Left ventricle myocardium inferior (tissue), 1 donor: ENCODE measurements at places on chromosomes 16 and 17. TPM values are rescaled to one million over a fixed set of nuclear protein-coding genes. Genes with fewer than 3 reads are reported as not detected.

- no peaks in the 10 kb centered on the region for H3K36me3 ChIP-seq
- DNase-seq: no peak
- no peak overlapping the region for H3K4me3 ChIP-seq
- H3K27me3 ChIP-seq: peaks cover 30% of the 10 kb centered on the region
These were observed 119.1 kb upstream of the GPR139 start for GRCh38 chr16:20192801-20193200.

GRCh38 chr17:46109603-46110189, 83.5 kb downstream of the KANSL1 start:
- peaks cover 72% of the 10 kb centered on the region for H3K4me1 ChIP-seq
- H3K27ac ChIP-seq: peak overlapping the region; percentile 17
- no peaks in the 10 kb centered on the region for H3K27me3 ChIP-seq
- H3K4me3 ChIP-seq: no peak overlapping the region
- DNase-seq: no peak

- H3K36me3 ChIP-seq: no peaks in the 10 kb centered on the region
- H3K27ac ChIP-seq: no peak overlapping the region
- H3K27me3 ChIP-seq: no peaks in the 10 kb centered on the region
- no peak for DNase-seq
- no peak overlapping the region for H3K4me3 ChIP-seq
- H3K4me1 ChIP-seq: no peaks in the 10 kb centered on the region
These were observed 6.9 kb upstream of the C16orf78 start for GRCh38 chr16:49366669-49367068.

DNA sequence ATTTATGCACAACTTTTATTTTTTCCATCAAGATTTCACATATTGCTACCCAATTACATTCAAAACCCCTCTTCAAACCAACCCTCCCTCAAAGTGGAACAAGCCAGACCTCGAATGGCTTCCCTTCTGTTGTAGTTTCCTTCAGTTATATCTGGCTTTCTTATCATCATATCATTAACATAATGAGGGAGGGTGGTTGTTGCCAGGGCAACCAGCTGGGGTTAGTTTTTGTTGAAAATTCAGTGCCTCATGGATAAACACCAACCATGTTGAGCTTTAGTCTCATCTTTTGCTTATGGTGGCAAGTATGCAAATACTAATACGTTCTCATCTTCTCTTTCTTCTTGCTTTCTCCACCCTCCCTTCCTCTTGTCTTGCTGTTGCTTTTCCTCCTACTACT, 359.7 kb downstream of the CDH11 start:
- DNase-seq: no peak
- H3K27ac ChIP-seq: no peak overlapping the region
- H3K4me3 ChIP-seq: no peak overlapping the region

GRCh38 chr17:29179232-29180033, 765 bp downstream of the MYO18A start:
- peaks cover 57% of the 10 kb centered on the region for H3K4me1 ChIP-seq
- no peaks in the 10 kb centered on the region for H3K36me3 ChIP-seq
- H3K27me3 ChIP-seq: no peaks in the 10 kb centered on the region
- peak overlapping the region; percentile 92 for H3K27ac ChIP-seq
- H3K4me3 ChIP-seq: peak overlapping the region; percentile 81

DNA sequence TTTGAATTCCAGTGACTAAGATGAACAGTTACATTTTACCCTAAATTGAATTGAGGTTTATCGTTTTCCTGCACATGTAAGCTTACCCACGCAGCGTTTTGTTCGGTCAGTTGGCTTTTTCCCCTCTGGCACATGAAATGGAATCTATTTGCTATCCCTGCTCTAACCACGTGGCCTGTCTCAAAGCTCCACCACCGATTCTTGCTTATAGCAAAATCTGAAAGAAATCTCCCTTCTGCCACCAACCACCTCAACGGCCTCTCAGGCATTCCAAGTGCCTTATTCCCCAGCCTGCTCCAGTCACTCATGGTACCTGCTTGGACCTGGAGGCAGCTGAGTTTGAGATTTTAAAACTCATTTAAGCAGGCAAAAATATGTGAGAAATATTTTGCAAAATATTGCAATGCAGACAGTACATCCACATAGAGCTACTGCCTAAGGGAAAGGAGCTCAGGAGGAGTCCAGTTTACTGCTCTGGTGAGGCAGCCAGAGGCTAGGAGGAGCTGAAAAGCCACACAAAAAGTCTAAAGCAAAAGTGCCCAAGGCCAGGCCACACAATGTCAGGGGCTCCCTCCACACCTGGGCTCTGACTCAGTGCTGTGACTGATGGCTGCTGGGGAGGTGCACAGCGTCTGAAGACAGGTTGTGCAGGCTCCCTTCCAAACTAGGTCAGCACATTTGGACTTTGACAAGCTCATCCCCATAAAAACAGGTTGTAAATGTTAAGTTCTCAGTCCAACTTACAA, 26.4 kb downstream of the ARHGAP17 start:
- H3K4me3 ChIP-seq: peak overlapping the region; percentile 42
- H3K4me1 ChIP-seq: peaks cover 100% of the 10 kb centered on the region
- no peaks in the 10 kb centered on the region for H3K27me3 ChIP-seq

DNA sequence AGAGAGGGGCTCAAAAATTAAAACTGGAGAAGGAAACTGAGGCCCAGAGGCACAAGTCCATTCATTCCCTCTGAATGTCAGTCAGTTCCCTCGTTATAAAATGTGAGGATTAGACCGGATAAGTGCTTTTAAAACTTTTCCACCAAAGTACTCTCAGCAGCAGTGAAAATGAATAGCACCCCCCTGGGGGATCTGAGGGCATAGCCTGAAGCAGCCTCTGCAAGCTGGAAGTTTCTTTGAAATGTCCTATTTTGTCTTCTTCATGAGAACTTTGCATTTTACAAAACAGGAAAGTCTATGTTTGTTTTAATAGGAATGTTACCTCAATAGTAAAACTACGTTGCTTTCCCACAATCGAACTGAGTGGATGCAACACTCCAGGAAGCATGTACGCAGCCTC, 273.0 kb downstream of the CEP112 start:
- no peaks in the 10 kb centered on the region for H3K27me3 ChIP-seq
- H3K36me3 ChIP-seq: no peaks in the 10 kb centered on the region
- DNase-seq: no peak
- peaks cover 23% of the 10 kb centered on the region for H3K4me1 ChIP-seq
- H3K4me3 ChIP-seq: no peak overlapping the region
- H3K27ac ChIP-seq: peak overlapping the region; percentile 23

DNA sequence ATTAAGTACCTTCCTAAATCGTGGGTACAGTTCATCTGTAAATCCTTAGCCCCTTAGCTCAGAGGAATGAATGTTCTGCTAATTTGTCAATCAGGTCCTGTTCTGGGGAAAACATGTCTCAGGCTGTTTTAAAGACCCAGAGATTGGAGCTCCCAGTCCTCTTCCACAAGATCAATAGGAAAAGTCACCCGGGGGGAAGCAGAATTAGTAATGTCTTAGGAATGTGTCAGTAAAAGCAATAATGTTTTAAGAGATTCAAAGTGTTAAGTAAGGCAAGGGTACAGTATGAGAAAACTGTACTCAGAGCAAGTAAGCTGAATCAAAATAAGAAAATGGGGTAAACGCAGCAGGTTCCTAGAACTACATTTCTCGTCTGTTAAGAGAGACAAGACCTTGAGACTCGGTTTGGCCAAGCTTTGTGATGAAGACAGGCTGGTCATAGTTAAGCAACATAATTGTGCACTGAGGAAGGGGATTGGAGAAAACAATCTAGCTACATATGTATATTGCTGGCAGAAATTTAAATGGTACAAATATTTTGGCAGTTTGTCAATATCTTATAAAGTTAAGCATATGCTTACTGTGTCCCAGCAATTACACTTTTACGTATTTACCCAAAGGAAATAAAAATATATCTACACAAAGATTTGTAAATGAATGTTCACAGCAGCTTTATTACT, 192.9 kb upstream of the C17orf78 start:
- H3K4me1 ChIP-seq: no peaks in the 10 kb centered on the region
- DNase-seq: no peak
- no peaks in the 10 kb centered on the region for H3K27me3 ChIP-seq
- H3K4me3 ChIP-seq: no peak overlapping the region
- peaks cover 45% of the 10 kb centered on the region for H3K36me3 ChIP-seq

DNA sequence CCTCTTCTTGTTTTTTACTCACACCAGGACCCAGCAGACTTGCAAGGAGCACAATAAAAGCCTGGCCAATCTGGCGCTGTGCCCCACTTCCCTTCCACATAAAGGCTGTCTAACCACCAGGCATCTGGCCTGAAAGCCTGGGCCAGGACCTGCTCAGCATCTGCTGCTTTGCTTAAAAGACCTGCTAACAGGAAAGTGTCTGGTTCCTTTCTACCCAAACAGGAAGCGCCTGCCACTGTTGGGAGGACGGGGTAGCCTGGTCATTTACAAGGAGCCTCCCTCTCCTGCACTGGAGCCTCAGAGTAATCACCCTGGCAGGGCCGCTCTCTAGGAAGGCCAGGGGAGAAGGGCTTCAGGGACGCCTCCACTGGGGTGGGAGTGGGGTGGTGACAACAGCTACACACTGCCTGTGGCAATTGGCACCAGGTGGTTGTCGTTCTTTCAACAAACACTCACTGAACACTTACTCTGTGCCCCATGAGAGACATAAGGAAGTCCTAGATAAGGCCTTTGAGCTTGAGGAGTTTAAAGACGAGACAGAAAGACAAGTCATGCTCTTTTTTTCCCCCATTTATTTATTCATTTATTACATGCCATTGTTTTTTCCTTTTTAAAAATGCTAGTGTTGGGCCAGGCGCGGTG, 6.3 kb upstream of the MMP28 start:
- H3K4me3 ChIP-seq: no peak overlapping the region
- peak overlapping the region; percentile 47 for H3K27ac ChIP-seq
- peak; percentile 82 for DNase-seq
- peaks cover 11% of the 10 kb centered on the region for H3K27me3 ChIP-seq

DNA sequence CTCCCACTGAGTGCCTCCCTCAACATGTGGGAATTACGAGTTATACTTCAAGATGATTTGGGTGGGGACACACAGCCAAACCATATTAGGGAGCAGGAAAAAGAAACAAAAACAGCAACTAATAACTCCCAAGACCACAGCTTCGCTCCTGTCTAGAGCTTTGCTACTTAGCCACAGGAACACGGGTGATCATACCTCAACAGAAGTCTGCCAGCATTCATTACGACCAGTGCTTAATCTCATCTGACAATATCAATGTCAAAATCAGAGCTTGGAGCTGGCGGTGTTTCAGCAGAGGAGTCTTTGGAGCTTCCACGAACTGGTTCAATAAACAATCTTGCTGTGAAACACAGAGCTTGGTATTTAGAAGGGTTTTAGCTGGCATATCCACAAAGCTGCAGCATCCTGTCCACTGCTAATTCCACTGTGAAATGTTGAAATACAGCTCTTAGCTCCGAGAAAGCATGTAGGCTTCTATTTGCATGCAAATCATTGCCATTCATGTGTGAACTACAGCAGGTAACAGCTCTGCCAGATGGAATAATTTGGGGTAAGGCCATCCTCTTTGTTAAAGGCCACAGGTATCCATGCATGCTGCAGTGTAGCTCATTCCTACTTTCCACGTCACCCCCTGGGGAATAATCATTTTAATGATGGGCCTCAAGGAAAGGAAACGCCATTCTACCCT, 128.4 kb upstream of the GOT2 start:
- no peaks in the 10 kb centered on the region for H3K36me3 ChIP-seq
- no peaks in the 10 kb centered on the region for H3K4me1 ChIP-seq
- H3K27ac ChIP-seq: no peak overlapping the region
- no peaks in the 10 kb centered on the region for H3K27me3 ChIP-seq
- no peak for DNase-seq

- H3K4me3 ChIP-seq: no peak overlapping the region
- DNase-seq: no peak
- no peak overlapping the region for H3K27ac ChIP-seq
- no peaks in the 10 kb centered on the region for H3K27me3 ChIP-seq
These were observed 16.2 kb downstream of the CDC27 start for GRCh38 chr17:47172696-47173565.

DNA sequence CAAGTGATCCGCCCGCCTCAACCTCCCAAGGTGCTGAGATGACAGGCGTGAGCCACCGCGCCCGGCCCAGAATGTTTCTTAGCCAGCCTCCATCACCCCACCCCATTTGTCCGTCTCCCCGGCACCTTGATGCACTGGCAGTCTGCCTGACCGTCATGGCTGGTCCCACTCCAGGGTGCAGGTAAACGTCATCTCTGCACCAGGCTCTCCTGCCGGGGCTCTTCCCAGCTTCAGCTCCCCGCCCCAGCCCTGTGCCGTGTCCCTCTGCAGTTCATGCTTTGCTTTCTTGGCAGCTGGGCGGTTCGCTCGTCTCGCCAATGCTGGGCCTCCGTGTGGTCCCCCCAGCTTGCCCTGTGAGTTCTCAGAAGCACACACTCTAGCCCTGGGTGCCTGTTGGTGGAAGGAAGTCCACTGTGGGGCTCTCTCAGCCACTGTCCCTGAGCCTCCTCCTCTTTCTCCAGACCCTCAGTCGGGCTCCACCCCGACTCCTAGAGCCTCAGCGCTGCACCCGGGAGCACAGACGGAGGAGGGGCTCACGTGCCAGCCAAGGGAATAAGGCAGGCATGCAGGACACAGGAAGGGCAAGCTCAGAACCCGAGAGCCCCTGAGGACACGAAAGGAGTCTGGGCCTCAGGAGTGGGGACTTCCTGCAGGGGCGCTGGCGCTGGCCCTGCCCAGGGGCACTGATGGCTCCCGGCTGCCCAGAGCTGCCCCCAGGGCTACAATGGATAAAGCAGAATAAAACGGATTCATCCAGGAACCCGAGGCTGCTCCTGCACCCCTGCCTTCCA, 12.0 kb downstream of the HS3ST6 start:
- H3K27ac ChIP-seq: no peak overlapping the region
- H3K4me3 ChIP-seq: no peak overlapping the region
- no peaks in the 10 kb centered on the region for H3K4me1 ChIP-seq
- peaks cover 92% of the 10 kb centered on the region for H3K27me3 ChIP-seq
- DNase-seq: no peak

DNA sequence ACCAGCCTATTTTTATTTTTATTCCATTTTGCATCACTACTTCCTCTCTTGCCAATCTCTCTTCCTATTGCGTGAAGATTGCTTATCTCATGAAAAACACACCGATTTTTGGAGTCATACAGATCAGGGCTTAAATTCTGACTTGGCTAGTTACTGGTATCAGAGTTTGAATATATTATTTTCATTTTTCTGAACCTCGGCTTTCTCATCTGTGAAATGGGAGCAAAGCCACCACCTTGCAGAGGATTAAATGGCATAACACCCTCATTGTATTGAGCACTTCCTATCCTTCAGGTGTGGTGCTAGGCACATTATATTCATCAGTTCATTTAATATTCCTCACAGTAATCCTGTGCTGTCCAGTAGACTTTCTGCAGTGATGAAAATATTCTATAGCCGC, 208.8 kb downstream of the HAPSTR1 start:
- no peak overlapping the region for H3K4me3 ChIP-seq
- no peak overlapping the region for H3K27ac ChIP-seq
- no peaks in the 10 kb centered on the region for H3K4me1 ChIP-seq
- DNase-seq: no peak

- H3K4me3 ChIP-seq: no peak overlapping the region
- no peaks in the 10 kb centered on the region for H3K27me3 ChIP-seq
- H3K27ac ChIP-seq: peak overlapping the region; percentile 58
- H3K4me1 ChIP-seq: peaks cover 19% of the 10 kb centered on the region
These were observed 104.3 kb downstream of the PHKB start for GRCh38 chr16:47565454-47565853.

The SGCA gene
- total RNA-seq: 137 TPM

The SLC12A3 gene
- not detected for total RNA-seq

The HID1 gene
- 7.2 TPM for total RNA-seq

The KRTAP4-3 gene
- total RNA-seq: not detected

The NME1 gene
- 18.9 TPM for total RNA-seq
